ENCODE measurements at places on chromosomes 13 and 19. TPM values are rescaled to one million over a fixed set of nuclear protein-coding genes. Genes with fewer than 3 reads are reported as not detected.

- DNase-seq, result no peak
Measured at GRCh38 chr13:27977476-27978300, 8.6 kb upstream of the CDX2 start.

- DNase-seq, result no peak
Measured at GRCh38 chr13:46369506-46370277, 17.4 kb downstream of the RUBCNL start.

DNA sequence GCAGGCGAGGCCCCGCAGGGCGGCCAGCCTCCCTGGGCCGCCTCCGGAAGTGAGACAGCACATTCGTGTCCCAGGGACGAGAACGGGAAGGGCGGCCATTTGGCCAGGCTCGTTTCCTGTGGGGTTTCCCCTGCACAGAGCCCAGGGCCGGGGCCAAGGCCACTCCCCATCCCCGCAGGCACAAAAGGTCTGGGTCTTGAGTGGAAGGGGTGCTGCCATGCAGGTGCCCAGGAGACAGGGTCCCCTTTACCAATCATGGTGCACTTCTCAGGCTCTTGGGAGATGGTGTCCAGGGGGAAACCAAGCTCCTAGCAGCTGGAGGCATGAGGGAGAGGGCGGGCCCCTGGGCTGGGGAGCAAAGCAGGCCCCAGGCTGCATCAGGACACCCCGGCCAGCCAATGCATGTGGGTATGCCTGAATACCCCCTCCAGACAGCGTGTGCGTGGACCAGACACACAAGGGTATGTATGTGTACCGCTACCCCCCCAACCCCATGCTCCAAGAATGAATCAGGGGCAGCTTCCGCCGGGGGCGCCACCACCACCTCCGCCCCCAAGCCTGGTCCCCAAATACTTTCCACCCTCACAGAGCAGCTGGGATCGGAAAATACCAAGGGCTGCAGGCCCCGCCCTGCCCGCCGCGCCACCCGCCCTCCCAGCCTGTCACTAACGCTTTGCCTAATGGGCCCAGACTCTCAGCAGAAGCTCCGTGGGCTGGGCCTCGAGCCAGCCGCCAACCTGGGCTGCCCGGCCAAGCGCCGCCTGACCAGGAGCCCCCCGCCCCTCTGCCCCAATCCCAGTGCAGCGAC lies 37.6 kb upstream of the NANOS3 start:
- DNase-seq, result peak; percentile 98

GRCh38 chr13:108276060-108276459 lies 6.5 kb downstream of the TNFSF13B start:
- peak; percentile 77 for DNase-seq

DNA sequence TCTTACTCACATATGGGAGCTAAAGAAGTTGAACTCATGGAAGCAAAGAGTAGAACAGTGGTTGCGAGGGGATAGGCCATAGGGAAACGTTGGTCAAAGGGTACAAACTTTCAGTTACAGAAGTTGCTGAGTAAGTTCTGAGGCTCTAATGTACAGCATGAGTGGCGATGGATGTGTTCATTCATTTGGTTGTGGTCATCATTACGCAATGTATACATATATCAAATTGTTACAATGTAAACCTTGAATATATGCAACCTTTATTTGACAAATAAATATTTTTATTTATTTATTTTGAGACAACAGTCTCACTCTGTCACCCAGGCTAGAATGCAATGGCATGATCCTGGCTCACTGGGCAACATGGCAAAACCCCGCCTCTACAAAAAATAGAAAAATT lies 38.7 kb downstream of the ZIC5 start:
- no peak for DNase-seq

DNA sequence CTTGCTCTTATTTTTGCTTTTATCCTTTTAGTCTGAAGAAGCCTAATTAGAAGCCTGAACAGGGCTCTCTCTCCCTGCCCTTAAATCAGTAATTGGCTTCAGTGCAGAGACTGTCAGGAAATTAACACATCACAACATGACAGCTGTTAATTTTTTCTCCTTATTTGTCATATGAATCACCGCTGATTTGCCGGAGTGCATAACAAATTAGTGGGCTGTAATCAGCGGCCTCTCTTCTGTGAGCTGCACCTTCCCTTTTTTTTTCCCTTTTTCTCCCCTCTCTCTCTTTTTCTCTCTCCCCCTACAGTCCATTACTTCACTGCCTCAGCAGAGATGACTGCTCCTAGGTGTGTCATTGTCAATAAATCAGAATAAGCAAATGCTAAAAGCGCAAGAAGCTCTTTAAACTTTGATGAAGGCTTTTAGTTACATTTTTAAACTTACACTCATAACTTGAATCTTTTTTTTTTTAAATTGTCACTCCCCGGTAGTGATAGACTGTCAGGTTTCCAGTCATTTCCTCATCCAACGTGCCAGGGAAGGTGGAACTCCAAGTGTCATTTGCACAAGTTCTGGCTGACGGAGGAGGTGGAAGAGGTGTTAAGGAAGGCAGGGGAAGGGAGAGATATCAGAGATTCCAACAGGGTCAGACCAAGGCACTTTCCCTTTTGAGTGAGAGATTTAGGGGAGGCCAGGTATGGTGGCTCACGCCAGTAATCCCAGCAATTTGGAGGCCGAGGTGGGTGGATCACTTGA lies 197.1 kb upstream of the TSHZ3 start:
- no peak for DNase-seq

GRCh38 chr19:30744741-30745475 lies 372.7 kb downstream of the ZNF536 start:
- no peak for DNase-seq

GRCh38 chr13:84466461-84466860 lies 584.2 kb upstream of the SLITRK1 start:
- DNase-seq, result no peak

DNA sequence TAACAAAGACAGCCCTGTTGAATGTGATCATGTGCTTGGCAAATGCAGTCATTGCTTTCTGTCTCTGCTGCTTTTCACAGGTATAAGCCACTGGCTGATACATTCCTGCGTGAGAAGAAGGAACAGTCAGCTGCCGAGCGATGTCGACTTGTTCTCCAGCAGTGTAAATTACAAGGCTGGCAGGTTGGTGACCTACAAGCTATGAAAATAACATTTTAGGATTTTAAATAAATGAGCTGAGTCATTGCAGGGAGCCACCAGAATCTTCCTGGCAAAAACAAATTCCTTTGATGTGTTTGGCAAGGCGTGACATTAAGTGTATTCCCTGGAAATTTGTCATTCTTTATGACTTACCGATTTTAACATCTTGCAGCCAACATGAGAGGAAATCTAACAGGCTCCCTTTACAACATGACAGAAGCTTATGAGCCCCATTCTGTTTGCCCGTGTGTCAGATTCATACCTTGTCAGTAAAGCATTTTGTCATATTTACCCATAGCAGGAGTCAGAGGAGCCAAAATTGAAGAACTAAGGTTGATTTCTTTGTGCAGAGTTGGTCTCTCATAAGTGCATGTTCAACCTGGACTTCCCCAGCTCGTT lies 471.4 kb downstream of the MYO16 start:
- no peak for DNase-seq

- DNase-seq, result no peak
Measured at GRCh38 chr13:67859904-67860303, 629.8 kb upstream of the PCDH9 start.

- DNase-seq, result no peak
Measured at GRCh38 chr13:111958612-111959395, 108.1 kb upstream of the SOX1 start.

DNA sequence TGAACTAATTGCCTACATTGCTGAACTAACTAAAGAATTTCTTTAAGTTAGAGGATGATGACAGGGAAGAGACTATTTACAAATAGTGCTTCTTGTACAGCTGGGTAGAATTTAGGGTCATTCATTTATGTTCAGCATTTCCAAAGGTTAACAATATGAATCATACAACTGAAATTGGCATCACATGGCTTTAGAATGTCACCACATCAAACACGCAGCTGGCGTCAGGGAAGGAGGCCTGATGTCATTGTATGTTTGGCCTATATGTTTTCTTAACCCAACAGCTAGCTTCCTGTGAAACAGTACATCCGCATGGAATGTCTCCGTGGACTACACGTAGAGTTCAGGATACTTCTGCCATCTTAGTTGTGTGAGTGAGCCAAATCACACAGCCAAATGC lies 99.0 kb upstream of the TNFSF11 start:
- no peak for DNase-seq

GRCh38 chr13:75507027-75508001 lies 25.3 kb upstream of the TBC1D4 start:
- no peak for DNase-seq

GRCh38 chr19:15869109-15869555 lies 28.7 kb downstream of the CYP4F2 start:
- DNase-seq, result no peak

GRCh38 chr19:7478173-7478842 lies 10.5 kb downstream of the PEX11G start:
- DNase-seq, result no peak

GRCh38 chr13:73782450-73783449 lies 351.5 kb downstream of the KLF12 start:
- no peak for DNase-seq

UBAC2 gene
- total RNA-seq, result 39.1 TPM

CCDC8 gene
- total RNA-seq, result 28.9 TPM

PCP2 gene
- total RNA-seq, result 6.6 TPM

Measured in Right ventricle myocardium inferior (tissue), 1 donor.